Stimulated activated CD8-positive, alpha-beta memory T cell treated with anti-CD3 and anti-CD28 coated beads, Interleukin-4, amount 100 ng/mL, for 48 hours (primary cell): ENCODE measurements at places on chromosomes 7 and 10.

DNA sequence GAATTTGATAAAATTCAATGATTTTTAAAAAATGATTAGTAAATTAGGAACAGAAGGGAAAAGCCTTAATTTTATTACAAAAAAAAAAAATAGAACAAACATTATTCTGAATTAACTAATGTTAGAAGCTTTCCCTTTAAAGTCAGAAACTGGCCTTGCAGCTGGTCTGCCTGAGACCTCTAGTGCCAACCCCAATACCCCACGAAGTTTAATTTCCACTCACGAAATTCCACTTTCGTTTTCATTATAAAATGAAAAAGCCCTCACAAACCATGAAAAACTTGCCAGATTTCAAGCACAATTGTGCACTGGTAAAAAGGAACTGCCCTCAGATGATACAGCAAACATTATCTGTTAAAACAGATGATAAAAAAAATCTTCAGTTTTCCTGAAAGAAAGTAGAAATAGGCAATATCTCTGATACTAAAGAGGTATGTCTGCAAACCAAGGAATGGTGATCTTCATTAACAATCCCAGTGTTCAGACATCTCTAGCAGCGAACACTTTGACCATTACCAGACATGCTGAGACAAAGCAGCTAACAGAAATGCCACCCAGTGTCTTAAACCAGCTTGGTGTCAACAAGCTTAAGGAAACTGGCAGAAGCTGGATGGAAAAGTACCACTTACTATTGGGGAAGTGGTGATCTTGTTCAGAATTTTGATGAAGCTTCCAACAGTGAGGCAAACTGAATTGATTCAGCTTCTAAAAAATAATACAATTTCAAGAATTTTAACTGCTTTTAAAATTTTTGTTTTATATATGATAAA lies 80.2 kb downstream of the PALS2 start:
- no peak for DNase-seq

- no peak for DNase-seq
Observed at GRCh38 chr7:142689439-142690120, 59.7 kb upstream of the PRSS1 start.

GRCh38 chr7:134899729-134900128 lies 86.6 kb upstream of the AGBL3 start:
- DNase-seq = no peak

DNA sequence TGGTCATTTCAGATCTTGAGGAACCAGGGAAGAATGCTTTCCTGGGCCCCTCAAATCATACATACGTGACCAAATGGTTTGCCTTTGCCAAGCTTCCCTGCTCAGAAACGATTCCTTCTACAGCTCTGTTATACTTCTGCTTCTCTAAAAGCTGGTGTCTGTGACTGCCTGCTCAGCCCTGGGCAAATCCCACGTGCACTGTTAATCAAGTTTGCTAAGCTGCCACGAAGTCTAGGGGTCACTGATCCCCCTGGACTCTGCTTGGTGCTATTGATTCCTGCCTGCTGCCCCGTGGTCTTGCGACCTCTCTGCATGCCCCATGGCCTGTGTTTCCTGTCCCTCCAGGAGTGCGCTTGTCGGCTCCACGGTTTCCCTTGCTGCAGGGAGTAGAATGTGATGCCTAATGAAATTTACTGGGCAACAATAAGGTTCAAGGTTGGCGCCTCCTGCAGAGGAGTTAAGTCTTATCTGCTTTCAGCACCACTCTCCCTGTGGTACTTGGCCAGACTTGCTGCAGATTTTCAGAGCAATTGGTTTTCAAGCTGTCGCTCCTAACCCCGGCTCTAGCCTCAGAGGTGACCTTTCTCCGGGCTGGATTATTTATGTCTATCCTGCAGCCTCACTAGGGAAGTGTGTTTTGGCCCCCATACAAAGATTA lies 201.6 kb upstream of the FZD8 start:
- no peak for DNase-seq

GRCh38 chr7:133376514-133376913 lies 123.6 kb downstream of the EXOC4 start:
- DNase-seq = no peak

DNA sequence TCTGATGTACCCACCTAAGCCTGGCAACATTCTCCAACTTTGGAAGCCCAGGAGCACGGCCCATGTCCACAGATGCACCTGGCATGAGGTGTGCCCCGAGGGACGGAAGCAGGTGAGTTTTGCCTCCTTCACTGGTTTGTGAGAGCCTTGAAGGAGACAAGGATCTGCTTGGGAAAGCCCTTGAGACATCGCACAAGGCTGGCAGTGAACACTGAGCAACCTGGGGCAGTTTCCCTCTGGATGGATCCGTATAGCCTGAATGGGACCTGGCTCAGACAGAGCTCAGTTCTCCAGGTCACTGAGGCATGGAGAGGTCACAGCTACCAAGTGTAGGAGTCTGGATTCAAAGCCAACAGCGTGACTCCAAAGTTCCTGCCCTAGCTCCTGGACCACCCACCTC lies 8.8 kb upstream of the NUPR2 start:
- DNase-seq = no peak

GRCh38 chr10:125156739-125157480 lies 3.5 kb downstream of the CTBP2 start:
- DNase-seq = no peak

GRCh38 chr10:130037169-130037661 lies 73.1 kb upstream of the EBF3 start:
- no peak for DNase-seq

- no peak for DNase-seq
Observed at GRCh38 chr7:89934101-89934500, 220.2 kb upstream of the STEAP1 start.

DNA sequence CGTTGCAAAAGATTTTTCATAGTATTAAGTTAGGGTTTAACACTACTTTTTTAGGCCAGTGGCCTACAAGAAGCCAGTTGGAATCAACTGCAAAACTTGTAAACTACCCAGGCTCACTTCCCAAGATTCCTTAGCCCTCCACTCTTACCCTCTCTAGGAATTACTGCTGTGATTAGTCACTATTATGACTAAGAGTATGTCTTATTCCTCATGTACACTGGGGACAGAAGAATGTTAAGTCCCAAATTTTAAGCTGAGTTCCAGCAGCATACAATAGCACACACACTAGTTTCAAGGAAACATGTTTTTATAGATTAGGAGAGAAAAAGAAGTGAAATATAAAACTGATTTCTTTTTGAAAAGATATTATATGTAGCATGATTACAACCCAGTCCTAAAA lies 42.8 kb downstream of the FBXL13 start:
- no peak for DNase-seq

DNA sequence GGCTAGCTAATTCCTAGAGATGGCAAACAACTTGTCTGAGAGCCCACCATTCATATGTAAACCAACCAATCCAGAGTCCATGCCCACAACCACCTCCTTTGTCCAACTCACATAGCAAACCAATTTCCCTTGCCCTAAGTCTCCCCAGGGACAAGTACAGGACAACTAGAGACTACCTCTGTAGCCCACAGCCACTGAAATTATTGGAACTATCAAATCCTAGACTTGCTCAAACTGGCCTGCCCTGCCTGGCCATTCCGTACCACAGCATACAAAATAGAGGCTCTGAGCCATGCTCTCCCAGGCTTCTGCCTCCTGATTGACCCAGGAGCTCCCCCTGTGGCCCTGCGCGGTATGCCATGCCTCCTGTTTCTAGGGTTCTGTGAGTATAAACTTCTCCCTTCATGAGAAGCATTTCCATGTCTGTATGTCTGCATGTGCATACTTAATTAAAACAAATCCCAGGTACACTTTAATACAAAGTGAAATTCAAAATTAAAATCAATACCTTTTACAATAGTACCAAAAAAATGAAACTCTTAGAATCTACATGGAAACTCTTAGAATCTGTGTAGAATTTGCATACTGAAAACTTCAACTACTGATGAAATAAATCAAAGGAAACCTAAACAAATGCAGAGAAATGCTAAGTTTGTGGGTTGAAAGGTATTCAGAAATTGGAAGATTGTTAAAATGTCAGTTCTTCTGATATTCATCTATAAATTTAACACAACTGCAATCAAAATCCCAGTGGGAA lies 4.0 kb upstream of the HECW1 start:
- peak; percentile 78 for DNase-seq

DNA sequence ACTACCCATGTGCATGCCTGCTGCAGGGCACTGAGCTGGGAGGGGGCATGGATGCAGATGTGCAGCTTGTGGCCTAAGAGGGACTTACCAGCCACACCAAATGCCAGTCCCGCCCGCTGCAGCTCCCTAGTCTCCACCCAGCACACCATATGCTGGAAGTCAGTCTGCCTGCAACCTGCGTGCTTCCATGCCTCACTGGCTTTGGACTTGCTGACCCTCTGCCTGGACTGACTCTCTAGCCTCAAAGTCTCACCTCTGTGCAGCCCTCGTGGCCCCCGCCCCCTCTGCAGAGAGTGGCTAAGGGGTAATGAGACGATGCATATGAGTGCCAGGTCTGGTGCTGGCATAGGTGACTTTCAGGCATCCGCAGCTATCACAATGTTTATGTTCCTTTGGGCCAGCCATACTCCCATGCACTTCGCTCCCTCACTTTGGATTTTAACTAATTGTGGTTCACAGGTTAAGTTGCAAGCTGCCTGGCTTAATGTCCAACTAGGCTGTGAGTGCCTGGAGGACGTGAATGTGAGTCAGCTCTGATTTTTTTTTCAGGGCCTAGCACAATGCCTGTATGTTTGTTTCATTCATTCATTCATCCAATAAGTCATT lies 21.7 kb downstream of the TRIM8 start:
- no peak for DNase-seq

DNA sequence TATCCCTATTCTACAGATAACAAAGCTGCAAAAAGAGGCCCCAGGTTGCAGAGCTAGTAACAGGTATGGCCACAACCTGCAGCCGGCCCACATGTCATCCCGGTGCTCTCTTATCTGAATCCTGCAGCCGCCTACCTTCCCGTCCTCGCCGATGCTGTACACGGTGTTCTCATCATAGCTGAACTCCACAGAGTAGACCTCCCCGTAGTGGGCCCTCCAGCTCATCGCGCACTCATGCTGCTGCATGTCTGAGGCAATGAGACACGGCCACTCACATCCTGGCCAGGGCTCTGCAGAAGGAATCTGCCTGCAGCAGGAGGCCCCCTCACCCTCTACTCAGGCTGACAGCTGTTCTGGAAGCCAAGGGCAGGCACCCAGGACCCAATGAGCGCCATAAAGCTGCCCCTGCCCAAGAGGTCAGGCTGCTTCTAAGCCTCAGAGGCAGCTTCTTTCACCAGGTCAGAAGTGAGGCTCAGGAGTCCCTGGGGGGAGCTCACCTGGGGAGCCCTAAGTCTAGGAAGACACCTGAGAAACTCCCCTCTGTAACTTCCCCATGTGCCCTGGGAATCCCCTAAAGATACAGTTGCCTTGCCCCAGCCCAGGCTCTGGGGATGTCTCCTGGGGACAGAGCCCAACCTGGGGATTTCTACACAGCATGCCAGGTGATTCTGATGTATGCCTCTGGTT lies 17.9 kb upstream of the CYREN start:
- no peak for DNase-seq

- no peak for DNase-seq
Observed at GRCh38 chr10:48442090-48442808, 135.8 kb downstream of the MAPK8 start.

DNA sequence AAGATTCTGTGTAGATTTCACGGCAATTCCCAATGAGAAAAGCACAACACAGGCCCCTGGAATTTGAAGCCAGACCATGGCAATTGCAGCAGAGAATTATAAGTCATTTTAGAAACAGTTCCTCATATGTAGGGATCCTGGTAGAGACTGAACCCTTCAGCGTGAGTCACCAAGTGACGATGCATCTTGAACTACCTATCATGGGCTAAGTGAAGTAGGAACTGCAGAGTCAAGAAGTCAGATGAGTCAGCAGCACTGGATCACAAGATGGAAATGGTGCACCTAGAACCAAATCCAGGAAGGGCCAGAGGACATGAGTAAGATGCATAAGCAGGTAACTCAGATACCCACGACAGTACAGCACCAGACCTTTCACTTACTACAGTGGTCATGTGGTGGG lies 140.0 kb upstream of the TPK1 start:
- DNase-seq = no peak

DNA sequence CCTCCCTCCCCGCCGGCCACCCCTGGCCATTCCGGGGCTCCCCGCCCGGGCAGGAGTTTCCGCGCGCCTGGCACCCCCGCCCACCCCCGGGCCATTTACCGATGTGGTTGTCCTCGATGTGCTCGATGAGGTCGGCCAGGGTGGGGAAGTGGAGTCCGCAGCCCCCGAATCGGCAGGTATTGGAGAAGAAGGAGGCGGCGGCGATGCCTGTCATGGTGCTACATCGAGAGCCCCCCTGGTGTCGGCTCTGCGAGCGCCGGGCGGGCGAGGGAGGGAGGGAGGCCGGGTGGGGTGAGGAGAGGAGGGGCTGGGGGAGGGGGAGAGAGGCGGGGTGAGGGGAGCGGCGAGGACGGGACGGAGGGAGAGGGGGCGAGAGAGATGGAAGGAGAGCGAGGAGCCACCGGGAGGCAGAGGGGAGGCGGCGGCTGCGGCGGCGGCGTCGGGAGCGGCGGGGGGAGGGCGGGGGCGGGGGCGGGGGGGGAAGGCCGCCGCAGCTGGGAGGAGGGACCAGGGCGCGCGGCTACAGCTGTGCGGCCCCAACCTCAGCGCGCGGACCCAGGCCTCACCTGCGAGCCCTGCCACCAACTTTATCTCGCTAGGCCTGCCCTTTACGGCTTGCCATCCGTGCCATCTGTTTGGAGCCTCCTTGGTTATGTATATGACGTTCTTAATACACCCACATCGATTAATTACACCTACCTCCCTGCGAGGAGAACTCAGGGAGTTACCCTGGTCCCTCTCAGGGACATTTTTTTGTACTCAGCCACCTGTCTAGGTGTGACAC lies at the start of gene JAZF1:
JAZF1 (minus strand) TSS at position 432 of the 784 bp plus-strand sequence.
- peak; percentile 62 for DNase-seq

- no peak for DNase-seq
Observed at GRCh38 chr7:130092598-130092997, 22.3 kb downstream of the KLHDC10 start.
